OCI-LY7 (cell line): ENCODE measurements at places on chromosomes 7 and 10. TPM values are rescaled to one million over a fixed set of nuclear protein-coding genes. Genes with fewer than 3 reads are reported as not detected.

The PTF1A gene
- total RNA-seq: not detected in 2 replicates

The ARID5B gene
- total RNA-seq: 56.5 and 56.7 TPM in 2 replicates

The PKD2L1 gene
- total RNA-seq: 0.76 TPM in 1 of 2 replicates, not detected in the other

The TUBAL3 gene
- total RNA-seq: not detected in 2 replicates

The TIAL1 gene
- 172 and 174 TPM in 2 replicates for total RNA-seq

The CYREN gene
- 81.9 and 85.0 TPM in 2 replicates for total RNA-seq

The MINDY4 gene
- total RNA-seq: 0.86 and 1.4 TPM in 2 replicates

The SCRN1 gene
- 58.3 and 62.7 TPM in 2 replicates for total RNA-seq

The UNCX gene
- not detected in 2 replicates for total RNA-seq

The ENTPD1 gene
- total RNA-seq: 3.7 and 6.7 TPM in 2 replicates

The ANAPC16 gene
- total RNA-seq: 84.7 and 92.8 TPM in 2 replicates

The MKLN1 gene
- total RNA-seq: 54.4 and 56.6 TPM in 2 replicates

The SPDYE16 gene
- 0.20 and 0.21 TPM in 2 replicates for total RNA-seq

The PTPRN2 gene
- total RNA-seq: 0.35 and 0.70 TPM in 2 replicates

The PNLIPRP3 gene
- not detected in 2 replicates for total RNA-seq

The MLXIPL gene
- total RNA-seq: not detected in 2 replicates

The H2AZ2 gene
- 274 and 291 TPM in 2 replicates for total RNA-seq

The DRGX gene
- not detected in 2 replicates for total RNA-seq

The PLEKHS1 gene
- not detected in 2 replicates for total RNA-seq

The SEC31B gene
- 21.3 and 26.0 TPM in 2 replicates for total RNA-seq

The ZWINT gene
- 108 and 115 TPM in 2 replicates for total RNA-seq

The IFRD1 gene
- 65.6 and 82.2 TPM in 2 replicates for total RNA-seq

The LRMDA gene
- not detected in 2 replicates for total RNA-seq

The NRCAM gene
- total RNA-seq: not detected in 2 replicates

The ZNF467 gene
- total RNA-seq: 0.40 TPM in 1 of 2 replicates, not detected in the other

The KAZALD1 gene
- 32.2 and 36.4 TPM in 2 replicates for total RNA-seq
